ENCODE measurements at places on chromosomes 6 and 20.

GRCh38 chr6:79646006-79646405 is 14.9 kb downstream of the SH3BGRL2 start:
- DNase-seq, result peak; percentile 62

GRCh38 chr6:94227741-94228140 is 808.4 kb upstream of the EPHA7 start:
- no peak for DNase-seq

DNA sequence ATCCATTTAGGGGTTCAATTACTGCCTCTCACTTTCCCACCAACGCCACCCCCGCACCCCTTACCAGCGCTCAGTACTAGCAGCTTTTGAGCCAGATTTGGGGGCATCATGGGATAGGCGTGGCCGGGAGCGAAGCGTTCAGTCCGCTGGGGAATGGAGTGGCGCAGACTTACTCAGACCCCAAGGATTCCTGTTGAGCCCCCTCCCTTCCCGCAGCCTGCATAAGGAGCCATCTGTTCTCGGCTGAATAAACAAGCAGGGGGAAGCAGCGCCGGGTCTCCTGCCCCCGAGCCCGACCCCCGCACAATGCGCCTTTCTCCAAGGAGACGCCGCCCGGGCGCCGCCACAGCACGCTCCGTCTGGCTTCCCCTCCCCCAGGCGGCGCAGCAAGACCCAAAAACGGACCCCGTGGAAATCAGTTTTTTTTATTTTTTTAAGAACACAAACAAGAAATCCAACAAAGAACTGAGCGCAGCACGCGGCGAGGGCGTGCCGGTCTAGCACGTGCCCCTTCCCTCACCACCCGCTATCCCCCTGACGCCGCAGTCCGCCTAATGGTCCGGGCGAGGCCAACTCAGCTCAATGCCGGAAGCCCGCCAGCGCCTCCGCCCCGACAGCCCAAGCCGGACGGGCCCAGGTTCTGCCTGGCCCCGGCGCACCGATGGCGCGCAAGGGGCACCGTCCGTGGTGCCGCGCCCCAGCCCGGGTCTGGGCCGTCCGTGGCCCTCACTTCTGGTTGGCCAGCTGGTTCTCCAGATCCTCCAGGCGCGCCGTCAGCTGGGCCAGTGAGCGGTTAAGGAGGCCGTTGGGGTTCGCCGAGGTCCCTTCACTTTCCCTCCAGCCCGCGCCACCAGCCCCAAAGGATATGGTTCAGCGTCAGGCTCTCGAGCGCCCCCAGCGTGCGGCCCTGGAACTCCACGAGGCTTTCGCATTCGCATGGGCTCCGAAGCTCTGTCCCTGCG is 13.3 kb upstream of the RBPJL start:
- peak; percentile 70 for DNase-seq

DNA sequence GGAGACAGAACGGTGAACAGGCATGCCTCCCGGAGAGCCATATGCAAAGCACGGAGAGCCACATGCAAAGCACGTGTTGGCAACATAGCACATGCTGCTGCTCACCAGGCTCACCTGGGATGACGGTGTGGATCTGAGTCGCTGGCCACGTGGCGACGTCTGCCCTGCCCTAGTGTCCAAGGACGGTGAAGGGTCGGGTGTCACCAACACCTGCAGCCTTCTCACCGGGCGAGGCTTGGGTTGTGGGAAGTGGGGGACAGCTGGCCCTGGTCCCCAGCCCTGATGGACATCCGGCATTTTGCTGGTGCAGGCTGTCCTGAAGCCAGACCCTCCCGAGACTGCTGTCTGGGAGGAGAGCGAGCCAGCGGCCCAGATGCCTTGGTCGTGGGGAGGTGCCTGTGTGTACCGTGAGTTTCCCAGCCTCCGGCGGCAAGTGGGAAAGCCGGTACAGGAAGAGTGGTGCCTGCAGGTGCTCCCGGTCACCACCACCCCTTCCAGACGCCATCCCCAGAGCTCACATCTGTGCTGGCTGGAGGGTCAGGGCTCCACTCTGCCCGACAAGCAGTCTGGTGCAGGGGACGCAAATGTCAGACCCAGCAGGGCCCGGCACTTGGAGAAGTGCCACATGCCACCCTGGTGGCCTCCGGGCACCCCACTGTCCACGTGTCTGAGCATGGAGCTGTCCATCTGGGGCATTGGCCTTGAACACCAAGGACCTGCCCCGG is 5.9 kb upstream of the ADRM1 start:
- no peak for DNase-seq

DNA sequence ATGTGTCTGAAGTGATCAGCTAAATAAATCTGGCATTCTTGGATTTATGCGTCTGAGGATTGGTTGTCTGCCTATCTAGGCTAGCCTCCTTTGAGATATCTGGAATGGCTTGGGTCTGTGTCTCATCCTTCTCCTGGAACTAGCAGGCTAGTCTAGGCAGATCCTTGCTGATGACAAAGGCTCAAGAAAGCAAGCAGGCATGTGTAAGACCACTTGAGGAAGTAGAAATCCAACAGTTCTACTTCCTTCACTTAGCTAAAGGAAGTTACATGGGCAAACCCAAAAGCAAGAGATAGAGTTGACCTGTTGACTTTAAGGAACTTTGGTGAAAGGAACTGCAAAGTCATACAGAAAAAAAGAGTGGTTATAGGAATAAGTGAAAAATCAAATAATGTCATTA is 672.6 kb downstream of the MAFB start:
- no peak for DNase-seq

DNA sequence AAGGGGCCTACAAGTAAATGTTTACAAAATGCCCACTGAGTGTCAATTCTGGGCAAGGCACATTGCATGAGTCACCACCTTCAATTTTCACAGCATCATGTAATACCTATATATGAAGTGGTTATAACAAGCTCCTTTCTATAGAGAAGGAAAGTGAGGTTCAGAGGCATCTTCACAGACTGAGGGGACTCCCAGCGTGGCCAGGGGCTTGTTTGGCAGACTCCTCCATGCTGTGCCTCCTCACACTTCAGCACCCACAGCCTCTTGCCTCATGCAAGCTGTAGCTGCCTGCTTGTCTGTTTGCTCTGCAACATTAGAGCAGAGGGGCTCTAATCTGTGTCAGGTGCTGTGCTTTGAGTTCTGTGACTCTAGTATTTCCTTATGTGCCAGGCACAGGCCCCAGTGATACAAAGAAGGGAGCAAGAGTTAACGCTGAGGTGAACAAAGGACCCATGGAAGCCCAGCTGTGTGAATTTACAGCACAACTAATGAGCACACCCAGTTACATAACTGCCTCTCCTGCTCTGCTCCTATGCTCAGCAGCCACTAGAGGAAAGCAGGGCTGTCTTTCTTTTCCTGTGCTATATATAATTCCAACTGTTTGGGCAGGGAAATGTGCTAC is 72.3 kb downstream of the ZHX3 start:
- no peak for DNase-seq

DNA sequence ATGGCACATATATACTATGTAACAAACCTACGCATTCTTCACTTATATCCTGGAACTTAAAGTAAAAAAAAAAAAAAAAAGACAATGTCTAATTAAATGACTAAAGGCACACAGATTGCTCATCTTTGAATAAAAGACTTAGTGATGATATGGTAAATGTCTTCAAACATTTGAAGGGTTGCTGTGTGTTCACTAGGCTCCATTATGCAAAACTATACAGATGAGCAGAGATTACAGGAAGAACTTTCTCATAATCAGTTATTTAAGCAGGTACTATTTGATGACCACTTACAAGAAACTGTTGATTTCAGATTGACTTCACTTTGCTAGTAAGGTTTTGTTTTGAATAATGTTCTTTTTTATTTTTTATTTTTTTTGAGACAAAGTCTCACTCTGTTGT is 34.4 kb downstream of the DNAH8 start:
- no peak for DNase-seq

- no peak for DNase-seq
Observed at GRCh38 chr20:12152996-12153395, 235.3 kb downstream of the BTBD3 start.

DNA sequence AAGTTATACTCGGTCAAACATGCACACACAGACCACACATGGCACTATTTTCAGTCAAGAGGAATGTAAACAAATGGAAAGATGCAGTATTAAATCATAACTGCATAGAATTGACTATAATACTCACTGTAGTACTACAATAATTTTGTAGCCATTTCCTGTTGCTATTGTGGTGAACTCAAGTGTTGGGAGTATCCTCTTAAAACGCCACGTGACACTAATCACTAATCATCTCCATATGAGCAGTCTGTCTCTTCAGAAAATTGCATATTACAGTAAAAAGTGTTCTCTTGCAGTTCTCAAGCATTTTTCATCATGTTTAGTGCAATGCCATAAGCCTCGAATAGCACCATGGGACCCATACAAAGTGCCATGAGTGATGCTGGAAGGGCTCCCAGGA is 258.7 kb upstream of the ID4 start:
- DNase-seq, result no peak

DNA sequence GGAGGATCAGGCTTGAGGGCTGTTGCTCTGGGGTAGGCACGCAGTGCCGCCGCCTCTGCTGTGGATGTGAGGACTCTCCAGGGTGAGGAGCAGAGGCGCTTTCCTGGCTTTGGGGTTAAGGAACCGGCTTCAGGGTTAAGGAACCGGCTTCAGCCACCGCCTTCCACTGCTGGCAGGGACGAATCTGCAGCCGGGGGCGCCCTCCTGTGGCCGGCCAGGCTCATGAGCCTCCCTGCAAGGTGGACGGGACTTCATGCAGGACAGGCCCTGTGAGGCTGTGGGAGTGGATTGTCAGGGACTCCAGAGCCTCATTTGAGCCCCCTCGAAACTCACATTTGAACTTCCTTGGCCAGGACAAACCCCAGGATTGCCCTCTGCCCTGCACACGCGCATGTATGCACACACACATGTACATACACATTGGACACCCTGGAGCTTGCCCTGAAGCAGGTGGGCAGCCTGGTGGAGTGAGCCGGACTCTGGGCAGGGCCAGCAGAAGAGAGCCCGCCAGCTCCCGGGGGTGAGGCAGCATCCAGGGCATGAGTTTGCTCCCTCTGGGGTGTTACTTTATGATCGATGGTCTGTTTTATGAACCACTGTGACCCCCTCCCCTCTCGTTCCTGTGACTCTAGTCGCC is 146.9 kb downstream of the PHACTR3 start:
- no peak for DNase-seq

- no peak for DNase-seq
Observed at GRCh38 chr20:19114410-19114809, 98.0 kb upstream of the SLC24A3 start.

- no peak for DNase-seq
Observed at GRCh38 chr6:37168811-37169495, 999 bp upstream of the PIM1 start.
